ENCODE measurements at places on chromosomes 1 and 21. TPM values are rescaled to one million over a fixed set of nuclear protein-coding genes. Genes with fewer than 3 reads are reported as not detected.

- no peak for DNase-seq
These were observed 9.2 kb upstream of the PALMD start for GRCh38 chr1:99636647-99637175.

DNA sequence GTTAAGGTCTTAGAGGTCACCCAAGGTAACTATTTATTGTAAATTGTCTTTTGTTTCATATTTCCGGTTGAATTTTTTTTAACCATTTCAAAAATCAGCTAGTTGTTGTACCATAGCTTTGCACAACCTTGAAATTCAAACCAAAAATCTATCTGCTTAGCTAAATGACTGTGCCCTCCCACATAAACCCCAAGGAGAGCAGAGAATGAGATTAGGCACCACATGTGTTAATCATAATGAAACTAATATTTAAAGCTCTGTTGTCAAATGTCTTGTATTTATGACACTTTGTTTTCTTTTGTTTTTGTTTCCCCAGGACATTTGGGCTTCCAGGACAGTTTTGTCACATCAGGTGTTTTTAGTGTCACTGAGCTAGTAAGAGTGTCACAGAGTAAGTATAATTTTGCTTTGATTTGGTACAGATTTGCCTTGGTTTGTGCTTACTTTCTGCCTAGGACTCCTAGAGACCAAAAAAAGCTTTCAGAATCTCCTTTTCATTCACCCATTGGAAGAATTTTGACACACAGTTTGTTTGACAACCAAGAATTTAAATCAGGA is 249.9 kb downstream of the NFIA start:
- peak; percentile 7 for DNase-seq

DNA sequence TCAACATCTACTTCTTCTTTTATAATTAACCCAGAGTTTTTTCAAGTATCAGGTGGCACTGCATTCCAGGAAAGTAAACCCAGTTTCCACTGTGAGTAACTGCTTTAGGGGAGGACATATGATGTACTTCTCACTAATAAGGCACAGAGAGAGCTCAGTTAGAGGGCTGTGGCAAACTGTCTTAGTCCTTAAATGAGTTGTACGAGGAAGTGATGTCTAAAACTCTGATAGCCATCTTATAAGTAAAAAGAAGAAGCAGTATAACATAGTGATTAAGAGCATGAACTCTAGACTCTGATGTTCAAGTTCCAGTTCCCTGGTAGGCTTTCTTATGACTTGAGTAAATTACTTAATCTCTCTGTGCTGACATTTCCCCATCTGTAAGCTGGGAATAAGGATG is 58.7 kb upstream of the PTGS2 start:
- no peak for DNase-seq

GRCh38 chr1:183571678-183572268 is 18.5 kb downstream of the NCF2 start:
- no peak for DNase-seq

GRCh38 chr21:34944015-34944755 is 104.9 kb downstream of the RUNX1 start:
- no peak for DNase-seq

- no peak for DNase-seq
These were observed 202.6 kb upstream of the COA6 start for GRCh38 chr1:234170622-234171021.

DNA sequence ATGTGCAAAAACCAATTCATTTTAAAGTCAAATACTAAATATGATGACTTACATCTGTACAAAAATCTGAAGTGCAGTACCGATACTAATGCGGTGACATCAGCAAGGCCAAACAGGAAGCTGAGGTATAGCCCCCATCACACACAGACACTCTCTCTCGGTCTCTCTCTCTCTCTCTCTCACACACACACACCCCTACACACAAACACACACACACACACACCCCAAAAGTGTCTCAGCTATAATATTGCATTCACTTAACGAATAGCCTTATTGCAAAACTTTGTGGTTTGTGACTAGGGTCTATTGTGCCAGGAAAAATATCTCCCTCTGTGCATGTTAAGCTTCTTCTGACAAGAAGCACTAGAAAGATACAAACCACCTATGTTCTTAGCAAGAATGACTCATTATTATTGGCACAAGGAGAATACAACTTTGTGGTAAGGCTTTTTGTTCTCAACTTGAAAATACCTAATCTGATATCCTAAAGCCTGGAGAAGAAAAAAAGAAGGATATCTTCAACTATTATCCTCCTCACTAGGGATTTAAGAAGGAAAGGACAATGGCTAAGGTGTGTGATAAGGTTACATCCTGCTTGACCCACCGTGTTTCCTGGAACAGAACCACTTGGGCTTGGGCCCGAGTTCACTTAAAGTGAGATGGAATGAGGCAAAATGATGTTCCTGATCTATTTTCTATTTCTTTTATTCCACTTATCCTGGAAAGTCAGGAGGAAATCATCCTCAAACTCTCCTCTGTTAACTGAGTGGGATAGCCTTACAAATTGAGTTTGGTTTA is 107.1 kb downstream of the NIBAN1 start:
- DNase-seq, result no peak

GRCh38 chr1:231938711-231939110 is 312.1 kb downstream of the DISC1 start:
- no peak for DNase-seq

GRCh38 chr1:193979219-193979618 is 792.8 kb upstream of the B3GALT2 start:
- no peak for DNase-seq

- no peak for DNase-seq
These were observed 86.5 kb upstream of the TTC39A start for GRCh38 chr1:51416910-51417309.

DNA sequence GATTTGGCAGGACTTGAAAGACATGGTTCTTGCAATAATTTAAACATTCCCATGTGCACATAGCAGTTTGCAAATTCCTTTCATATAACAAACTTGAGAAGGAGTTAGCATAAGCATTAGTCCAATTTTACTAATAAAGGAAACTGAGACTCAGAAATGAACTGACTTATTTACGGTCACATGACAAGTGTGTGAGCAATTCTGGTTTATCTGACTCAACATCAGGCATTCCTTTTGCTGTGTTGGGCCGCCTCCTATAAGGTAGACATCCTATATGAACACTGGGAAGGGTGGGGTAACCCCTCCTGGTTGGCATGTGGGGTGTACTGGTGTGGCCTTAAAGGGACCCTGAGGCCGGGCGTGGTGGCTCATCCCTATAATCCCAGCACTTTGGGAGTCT is 8.5 kb upstream of the CPT2 start:
- DNase-seq, result no peak

DNA sequence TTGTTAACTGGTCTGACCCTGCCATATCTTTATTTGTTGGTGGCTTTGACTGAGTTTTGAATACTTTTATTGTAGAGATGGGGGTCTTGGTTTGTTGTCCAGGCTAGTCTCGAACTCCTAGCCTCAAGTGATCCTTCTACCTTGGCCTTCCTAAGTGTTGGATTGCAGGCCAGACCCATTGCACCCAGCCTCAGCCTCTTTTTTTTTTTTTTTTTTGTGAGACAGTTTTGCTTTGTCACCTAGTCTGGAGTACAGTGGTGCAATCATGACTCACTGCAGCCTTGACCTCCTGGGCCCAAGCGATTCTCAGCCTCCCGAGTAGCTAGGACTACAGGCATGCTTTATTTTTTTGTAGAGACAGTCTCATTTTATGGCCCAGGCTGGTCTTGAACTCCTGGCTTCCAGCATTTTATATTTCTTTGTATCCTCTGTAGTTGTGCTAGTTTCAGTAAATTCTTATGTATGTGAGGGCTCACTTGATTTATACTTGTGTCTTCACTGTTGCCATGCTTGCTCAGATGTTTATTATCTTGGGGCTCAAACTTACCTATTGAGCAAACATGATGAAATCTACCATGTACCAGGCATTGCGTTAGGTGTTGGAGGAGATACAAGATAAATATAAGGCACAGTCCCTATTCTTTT is 24.1 kb downstream of the THRAP3 start:
- peak; percentile 62 for DNase-seq

- no peak for DNase-seq
These were observed 36.0 kb downstream of the NUAK2 start for GRCh38 chr1:205285381-205286101.

DNA sequence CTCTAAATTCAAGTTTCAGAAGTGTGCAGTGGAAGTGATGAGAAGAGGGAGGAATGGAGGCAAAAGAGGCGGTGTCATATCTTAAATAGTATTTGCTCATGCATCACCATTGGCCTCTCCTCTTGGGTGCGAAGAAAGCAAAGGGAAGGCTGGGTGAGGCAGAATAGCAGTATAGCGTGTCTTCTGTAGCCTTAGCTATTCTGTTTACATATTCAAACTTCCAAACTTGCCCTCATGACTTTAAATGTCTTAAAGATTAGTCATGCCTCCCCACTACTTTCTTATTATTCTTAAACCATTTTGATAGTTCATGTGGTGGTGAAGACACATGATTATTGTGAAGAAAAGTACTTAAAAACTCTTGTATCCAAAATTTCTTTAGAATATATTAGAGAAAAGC is 104.6 kb upstream of the TENT5C start:
- no peak for DNase-seq

GRCh38 chr1:2611031-2611501 is 21.8 kb downstream of the MMEL1 start:
- DNase-seq, result peak; percentile 13

GRCh38 chr21:32112195-32112594 is 166.7 kb downstream of the MIS18A start:
- DNase-seq, result no peak

DNA sequence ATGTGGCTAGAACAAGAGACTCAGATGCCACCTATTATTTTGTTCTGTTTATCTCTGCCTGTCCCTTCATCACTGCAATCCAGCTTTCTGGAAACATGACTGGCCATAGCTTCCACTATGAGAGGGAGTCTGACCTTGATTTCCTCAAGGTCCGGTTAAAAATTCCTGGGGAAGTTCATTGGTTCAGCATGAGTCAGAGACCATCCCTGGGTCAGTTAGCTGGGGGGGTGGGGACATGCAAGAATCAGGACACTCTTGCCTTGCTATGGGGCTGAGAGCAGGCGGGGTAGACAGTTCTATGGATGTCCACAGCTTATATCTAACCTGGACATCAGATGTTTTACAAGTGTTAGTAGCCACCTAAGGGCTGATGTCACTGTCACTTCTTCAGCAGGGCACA is 81.1 kb downstream of the TENT5C start:
- DNase-seq, result peak; percentile 86

- DNase-seq, result no peak
These were observed 35.5 kb downstream of the SETD4 start for GRCh38 chr21:36024782-36025181.

GRCh38 chr1:36301220-36301619 is 4.9 kb upstream of the SH3D21 start:
- no peak for DNase-seq

DNA sequence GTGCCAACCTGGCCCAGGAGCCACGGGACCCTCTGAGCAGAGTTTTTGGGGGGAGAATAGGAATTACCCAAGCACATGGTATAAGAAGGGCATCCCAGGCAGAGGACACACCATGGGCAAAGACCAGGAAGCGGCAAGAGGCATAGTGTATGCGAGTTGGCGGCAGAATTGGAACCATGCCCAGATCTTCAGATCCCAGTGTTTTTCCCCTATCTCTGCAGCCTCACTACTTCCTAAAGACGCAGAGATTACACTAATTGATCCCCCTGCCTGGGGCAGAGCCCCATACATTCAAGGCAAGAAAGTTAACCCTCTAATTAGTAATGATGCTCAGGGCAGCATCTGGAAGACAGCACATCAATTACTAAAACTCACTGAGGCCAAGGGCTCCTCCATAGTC is 48.2 kb downstream of the SYT2 start:
- peak; percentile 33 for DNase-seq

MYBPH gene
- not detected for total RNA-seq

TMEM35B gene
- total RNA-seq, result 55.8 TPM

HPCAL4 gene
- not detected for total RNA-seq

SH2D1B gene
- 0.05 TPM for total RNA-seq

FAM151A gene
- total RNA-seq, result not detected

TLR5 gene
- 0.34 TPM for total RNA-seq

CHRM3 gene
- total RNA-seq, result 2.6 TPM

Measured in dermis blood vessel endothelial cell (primary cell).